ENCODE measurements at places on chromosomes 12 and 14.

DNA sequence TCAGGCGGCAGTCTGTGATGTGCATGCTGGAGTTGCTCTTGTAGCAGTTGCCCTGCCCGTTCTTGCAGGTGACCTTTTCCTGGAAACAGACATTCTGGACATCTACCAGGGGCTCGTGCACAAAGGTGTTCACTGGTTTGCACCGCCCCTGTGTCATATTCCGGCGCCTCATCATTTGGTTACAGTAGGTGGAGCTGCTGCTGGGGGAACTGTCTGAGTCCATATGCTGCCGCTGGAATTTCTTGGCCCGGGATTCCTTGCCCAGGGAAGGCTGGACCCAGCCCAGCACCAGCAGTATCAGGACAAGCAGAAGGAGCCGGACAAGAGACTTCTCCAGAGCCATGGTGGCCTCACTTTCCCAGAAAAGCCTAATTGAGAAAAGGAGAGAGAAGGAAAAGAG is 918 bp downstream of the RNASE1 start:
- no peak for DNase-seq

DNA sequence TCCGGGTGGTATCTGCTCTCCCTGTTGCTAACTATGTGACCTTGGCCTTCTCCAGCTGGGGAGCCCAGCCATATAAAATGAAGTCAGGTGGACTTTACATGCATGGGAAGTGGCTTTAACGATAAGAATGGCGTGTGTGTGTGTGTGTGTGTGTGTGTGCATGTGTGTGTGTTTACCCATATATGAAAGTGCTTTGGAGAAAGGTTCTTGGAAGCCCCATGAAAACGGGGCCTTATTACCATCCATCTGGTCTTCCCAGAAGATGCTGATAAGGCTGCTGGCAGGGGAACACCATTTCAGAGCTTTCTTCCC is 94.8 kb downstream of the LRRC74A start:
- no peak for DNase-seq

DNA sequence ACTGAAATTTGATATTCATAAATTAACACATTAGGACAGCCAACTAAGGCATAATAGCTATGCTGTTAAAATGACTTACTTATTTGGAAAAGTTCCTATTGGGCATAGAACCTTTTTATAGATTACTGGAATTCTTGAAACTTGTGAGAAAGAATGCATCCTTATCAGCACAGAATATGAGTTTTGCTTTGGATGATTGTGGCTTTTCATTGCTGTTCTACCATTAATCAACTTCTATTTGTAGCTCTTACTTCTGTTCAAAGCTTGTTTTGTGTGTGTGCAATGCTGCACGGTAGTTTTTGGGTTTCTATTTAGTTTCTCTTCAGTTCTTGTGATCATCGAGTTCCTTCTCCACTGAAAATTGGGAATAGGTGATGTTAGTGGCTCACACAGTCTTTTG is 152.4 kb upstream of the PELI2 start:
- no peak for DNase-seq

- DNase-seq: no peak
Observed at GRCh38 chr12:132674561-132674960, 12.6 kb downstream of the POLE start.

GRCh38 chr12:66688846-66689439 is 10.1 kb upstream of the GRIP1 start:
- peak; percentile 10 for DNase-seq

GRCh38 chr12:104565606-104566243 is 109.0 kb downstream of the CHST11 start:
- no peak for DNase-seq

GRCh38 chr12:9731797-9732196 is 1.1 kb downstream of the CLECL1 start:
- DNase-seq: no peak

DNA sequence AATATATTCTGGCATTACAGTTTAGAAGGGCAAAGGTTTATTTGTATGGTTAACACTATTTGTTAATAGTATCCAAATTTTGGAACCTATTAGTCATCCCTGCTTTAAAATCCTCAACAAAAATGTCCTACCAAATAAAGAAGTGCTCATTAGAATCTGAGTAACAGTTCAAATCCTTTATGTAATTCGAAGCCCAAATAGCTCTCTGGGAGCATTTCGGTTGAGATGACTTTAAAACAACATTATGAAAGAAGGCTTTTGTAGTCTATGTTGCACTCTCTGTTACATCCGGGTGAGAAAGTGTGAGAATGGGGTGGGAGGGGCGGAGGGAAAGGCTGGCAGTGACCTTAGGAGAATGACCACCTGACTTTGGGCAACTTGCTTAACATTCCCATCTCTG is 59.7 kb downstream of the SLC38A1 start:
- DNase-seq: no peak

DNA sequence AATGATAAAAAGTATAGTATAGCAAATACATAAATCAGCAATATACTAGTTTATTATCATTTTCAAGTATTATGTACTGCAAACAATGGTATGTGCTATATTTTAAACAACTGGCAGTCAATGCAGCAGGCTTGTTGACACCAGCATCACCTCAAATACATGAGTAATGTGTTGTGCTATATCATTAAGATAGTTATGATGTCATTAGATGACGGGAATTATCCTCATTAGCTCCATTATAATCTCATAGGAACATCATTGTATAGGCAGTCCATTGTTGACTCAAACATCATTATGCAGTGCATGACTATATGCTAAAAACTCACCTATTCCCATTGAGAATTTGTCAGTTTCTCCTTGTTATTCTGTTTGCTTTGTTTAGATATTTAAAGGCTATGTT is 85.4 kb downstream of the PRKD1 start:
- DNase-seq: no peak

- peak; percentile 31 for DNase-seq
Observed at GRCh38 chr12:127245437-127245836, 1021.5 kb upstream of the TMEM132C start.

All from A172 (cell line).